ENCODE measurements at places on chromosomes 16 and 17.

GRCh38 chr17:47850692-47851573 lies at the start of gene SP6:
TSS of gene SP6 (minus strand) at chr17:47851163. CDS start at chr17:47848429, 2,734 bp downstream.
- peak; percentile 91 for DNase-seq

GRCh38 chr16:78175287-78175686 lies 75.8 kb downstream of the WWOX start:
- no peak for DNase-seq

- DNase-seq: peak; percentile 19
Observed at GRCh38 chr17:28247671-28248555, 71.1 kb upstream of the TMEM97 start.

- DNase-seq: no peak
Observed at GRCh38 chr17:18328643-18329204, 13.6 kb downstream of the SMCR8 start.

DNA sequence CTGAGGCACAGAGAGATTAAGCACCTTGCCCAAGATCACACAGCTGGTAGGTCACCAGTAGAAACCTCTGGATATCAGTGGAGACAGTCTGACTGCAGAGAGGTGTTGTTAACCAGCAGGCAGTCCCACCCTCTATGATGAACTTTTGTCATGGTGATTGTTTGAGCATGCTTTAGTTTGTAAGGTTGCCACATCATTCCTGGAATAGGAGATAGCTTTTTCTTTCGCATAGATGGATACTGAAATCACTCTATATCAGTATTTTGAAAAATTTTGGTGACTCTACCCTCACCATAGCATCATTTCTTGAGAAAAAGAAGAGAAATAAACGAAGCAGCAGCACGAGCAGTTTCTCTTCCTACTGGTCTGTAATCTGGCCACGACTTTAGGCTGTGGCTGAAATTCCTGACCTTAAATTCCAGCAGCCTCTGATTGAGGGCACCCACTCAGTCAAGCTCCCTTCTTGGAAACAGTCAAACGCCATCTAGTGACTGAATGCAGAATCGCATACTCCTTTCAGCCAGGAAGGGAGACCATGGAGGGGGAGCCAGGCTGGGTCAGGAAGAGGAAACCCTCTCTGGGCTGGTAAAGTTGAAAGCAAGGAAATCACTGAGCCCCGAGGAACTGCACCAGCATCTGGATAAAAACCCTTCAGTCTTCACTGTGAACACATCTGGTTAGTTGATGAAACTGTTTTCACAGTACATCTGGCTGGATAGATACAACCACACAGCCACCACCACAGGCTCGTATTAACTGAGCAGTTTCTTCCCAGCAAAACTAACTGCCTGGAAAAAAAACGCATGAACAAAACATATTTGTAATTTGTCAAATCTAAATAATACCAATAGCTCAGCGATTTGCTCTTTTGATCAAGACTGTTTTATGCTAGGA lies 108.5 kb upstream of the XYLT1 start:
- peak; percentile 90 for DNase-seq

DNA sequence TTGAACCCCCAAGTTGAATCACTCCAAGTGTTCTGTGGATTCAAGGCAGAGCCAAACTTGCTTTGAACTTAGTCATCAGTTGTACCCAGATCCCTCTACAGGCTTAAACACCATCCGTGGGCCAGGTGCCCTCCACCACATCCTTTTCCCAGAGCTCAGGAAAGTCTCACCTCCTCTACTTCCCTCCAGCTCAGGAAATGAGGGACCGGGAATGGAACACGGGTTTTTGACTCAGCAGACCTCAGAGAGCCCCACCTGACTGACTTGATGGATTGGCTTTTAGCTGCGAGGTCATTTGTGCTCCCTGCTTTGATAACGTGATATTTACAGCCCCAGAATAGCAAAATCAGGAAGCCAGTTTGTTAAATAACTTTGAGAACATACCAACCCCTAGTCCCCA lies 20.1 kb downstream of the GID4 start:
- no peak for DNase-seq

GRCh38 chr16:1561266-1561665 lies 27.8 kb downstream of the TMEM204 start:
- no peak for DNase-seq

DNA sequence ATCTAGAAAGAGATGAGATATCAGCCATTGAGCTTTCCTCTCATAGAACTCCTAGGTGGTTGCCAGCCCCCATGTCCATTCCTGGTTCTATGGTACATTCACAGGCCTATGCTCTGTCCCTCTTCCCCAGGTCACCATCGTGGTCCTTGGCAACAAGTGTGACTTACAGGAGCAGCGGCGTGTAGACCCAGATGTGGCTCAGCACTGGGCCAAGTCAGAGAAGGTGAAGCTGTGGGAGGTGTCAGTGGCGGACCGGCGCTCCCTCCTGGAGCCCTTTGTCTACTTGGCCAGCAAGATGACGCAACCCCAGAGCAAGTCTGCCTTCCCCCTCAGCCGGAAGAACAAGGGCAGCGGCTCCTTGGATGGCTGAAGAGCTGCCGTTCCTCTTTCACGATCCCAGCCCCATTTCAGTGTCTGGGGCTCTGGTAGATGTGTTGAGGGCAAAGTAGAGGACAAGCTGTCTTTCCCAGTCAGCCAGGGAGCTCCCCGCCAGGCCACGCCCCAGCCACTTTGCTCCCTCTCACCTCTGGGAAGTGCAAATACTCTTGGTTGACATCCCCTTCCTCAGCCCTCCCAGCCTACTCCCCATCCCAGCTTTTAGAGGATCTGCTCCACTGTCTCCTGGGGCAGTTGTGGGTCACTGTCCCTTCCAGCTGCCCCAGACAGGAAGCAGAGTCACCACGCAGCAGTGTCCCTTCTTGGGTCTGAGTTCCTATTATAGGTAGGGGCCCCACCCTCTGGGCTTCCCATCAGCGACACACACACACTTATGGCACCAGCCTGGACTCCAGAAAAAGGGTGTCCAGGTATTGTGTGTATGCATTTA lies 3.8 kb downstream of the NKIRAS2 start:
- no peak for DNase-seq

DNA sequence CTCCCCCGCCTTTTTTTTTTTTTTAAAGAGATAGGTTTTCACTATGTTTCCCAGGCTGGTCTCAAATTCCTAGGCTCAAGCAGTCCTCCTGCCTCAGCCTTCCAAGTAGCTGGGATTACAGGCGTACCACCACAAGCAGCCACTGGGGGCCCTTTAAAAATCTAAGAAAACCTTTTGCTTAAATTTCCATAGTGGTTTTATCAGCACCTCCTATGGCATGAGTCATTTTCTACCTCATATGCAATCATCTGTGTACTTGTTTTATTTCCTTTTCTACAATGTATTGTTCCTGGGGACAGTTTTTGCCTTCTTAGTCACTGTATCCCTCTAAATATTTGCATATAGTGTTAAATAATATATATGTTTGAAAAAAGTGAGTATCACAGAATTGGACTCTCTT lies 29.2 kb downstream of the GNA13 start:
- no peak for DNase-seq

DNA sequence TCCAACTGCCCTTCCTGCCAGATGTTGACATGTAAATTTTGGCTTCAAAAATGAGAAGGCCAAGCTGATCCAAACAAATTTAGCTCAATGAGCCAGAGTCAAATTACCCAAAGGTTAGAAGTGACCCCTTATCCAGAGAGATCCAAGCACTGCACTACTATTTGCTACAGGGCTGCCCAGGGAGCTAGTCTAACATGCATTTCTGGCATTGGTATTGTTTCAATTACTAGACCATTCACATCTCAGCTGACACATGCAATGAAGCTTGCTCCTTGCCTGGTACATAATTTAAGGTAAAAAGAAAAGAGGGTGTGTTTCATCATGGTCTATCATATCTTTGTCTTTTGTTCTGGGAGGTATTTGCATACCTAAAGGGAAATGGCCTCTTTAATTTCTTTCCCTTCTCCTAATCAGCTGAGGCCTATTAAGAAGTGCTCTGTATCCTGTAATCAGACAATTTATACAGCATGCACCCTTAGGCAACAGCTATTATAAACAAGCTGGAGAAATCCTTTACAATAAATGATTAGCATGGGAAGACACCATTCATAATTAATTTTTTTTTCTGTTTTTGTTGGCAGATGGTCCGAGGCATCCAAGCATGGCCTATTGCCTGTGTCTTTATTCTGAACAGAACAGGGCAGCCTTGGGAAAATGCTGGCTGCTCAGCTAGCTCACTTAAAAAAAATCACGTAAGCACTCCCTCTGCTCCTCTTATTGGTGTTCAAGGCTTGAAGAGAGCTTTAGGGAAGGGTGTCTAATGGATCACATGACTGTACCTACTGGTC lies 161.5 kb upstream of the SALL1 start:
- no peak for DNase-seq

DNA sequence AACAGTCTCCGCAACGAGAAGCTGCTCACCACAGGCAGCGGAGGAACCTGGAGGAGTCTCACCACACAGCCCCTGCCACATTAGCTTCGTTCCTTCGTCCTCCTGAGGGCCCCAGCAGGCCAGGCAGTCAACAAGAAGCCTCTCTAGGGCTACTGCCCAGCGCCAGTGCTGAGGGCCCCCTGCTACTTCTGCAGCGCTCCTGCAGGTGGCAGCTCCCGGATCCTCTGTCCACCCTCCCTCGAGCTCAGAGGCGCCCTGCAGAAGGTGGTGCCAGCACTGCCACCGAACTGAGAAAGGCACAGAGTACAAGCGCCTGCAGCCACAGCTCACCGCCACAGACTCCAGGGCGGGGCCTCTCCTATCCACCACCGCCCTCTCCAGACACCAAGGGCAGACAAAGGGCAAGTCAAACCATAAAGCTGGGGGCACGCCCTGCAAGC lies 27.3 kb downstream of the KDM8 start:
- no peak for DNase-seq

DNA sequence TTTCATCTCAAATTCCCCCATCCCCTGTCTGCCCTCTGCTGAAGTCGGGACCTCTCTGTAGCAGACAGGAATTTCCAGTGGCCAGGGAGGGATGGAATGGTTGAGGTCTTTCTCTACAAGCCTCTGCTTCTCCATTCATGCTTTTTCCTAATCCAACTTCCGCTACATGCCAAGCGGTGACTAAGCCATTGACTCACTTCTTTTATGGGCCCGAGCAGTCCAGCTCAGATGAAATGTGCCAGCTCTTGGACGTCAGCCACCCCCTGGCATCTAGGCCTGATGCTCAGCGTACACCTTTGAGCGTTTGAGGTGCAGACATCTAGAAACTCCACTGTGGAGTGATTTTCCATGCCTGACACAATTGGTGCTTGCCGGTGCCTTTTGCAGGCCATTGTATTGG lies 40.7 kb upstream of the GPR139 start:
- DNase-seq: no peak

DNA sequence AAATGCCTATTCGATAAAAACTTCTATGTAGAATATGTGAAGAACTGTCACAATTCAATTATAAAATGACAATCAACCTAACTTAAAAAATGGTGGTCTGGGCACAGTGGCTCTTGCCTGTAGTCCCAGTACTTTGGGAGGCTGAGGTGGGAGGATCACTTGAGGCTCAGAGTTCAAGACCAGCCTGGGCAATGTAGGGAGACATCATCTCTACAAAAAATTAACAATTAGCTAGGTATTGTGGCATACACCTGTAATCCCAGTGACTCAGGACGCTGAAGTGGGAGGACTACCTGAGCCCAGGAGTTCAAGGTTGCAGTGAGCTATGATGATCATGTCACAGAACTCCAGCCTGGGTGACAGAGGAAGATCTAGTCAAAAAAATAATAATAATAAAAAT lies 18.6 kb upstream of the METTL9 start:
- no peak for DNase-seq

GRCh38 chr16:8887952-8888560 lies 5.9 kb downstream of the LITAFD start:
- DNase-seq: no peak

DNA sequence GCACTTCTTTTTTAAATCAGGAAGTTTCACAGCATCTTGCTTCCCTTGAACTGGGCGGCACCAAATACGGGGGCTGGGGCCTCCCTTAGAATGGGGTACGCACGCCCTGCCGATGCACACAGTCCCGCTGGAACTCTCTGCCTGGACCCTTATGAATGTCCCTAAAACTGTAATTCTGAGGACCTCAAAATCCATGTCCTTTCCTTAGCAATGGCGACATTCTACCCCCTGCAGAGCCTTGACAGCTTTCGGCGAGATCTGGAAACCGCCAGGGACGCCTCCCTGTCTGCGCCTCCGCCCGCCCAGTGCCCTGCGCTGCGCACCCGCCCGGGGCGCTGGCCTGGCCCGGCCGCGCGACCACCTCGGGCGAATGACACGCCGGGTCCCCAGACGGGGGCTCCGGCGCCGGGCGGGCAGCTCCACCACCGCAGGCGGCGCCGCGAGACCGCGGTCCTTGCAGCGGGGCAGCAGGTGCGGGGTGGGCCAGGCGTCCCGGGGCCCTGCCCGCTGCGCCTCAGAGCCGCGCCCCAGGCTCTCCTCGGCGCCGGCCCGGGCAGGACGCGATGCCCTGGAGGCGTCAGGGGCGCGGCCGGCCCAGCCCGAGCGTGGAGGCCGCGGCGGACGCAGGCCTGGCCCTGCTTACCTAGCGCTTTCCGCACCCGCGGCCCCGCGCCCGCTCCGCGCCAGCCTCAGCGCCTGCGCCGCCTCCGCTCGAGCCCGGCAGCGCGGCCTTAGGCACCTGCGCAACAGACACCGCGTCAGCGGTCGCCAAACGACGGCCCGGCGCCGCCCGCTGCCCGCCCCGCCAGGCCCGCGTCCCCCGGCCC lies 548 bp downstream of the HAGH start:
- peak; percentile 59 for DNase-seq

DNA sequence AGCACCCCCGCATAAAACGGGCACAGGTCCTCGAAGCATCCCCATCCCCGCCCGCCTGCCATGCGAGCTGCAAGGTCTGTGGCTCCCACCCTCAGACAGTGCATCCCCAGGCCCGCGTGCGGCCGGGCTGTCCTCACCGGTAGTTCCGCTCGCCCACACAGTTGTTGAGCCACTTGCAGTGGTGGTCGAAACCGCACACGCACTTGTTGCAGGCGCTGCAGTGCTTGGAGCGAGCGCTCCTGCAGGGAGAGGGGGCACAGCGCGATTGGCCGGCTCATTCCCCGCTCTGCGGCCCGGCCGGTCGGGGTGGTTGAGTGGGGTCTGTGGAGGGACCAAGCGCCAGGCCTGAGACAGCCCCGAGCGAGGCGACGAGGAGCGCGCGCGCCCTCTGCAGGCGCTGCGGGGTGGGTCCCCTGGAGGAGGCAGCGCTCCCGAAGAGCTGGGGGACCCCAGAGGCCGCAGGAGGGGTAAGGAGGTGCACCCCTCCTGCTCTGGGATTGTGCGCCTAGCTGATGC lies 6.0 kb upstream of the TPPP3 start:
- DNase-seq: peak; percentile 49

DNA sequence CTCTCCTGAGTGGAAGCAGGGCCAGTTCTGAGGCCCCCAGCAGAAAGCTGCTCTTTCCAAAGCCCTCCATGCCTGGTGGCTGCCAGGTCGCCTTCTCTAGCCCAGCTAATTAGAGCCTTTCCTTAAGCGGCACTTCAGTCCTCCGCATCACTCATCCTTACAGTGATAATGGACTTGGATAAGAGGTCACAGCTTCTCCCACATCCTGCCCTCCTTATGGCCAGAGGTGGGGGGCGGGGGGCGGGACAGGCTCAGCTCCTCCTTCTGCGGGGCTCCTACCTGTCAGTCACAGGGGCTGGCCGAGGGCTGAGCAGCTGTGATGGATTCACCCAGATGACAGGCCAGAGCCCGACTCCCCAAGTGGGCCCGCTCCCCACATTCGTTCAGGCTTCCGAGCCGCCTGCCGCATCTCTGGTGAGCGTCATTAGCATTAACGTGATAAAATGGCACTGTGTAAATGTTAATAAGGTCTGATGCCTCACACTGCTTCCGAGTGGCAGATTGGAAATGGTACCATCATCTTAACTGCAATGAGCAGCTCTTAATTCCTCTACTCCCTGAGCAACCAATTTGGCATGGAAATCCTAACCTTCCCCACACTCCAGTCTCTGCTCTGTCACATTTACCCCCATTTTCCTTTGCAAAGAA lies 41.3 kb downstream of the GRIN2C start:
- no peak for DNase-seq
